ENCODE measurements at places on chromosomes 5 and 9.

DNA sequence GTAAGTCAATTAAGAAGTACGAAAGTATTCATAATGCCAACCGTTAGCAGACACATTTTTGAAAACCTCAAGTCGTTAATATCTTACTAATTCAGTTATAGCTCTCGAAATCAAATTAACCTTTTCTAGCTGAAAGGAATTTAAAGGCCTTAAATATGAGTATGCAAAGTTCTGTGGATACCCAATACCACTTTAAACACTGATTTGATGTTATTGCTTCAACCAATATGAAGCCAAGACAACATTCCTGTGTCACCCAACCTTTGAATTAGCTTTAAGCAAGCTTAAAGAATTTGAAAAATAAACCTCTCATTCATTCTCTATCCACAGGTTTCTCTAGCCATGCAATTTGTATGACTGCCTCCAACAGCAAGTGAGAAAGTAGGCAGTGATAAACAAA is 204.5 kb downstream of the MCTP1 start:
- DNase-seq = no peak

DNA sequence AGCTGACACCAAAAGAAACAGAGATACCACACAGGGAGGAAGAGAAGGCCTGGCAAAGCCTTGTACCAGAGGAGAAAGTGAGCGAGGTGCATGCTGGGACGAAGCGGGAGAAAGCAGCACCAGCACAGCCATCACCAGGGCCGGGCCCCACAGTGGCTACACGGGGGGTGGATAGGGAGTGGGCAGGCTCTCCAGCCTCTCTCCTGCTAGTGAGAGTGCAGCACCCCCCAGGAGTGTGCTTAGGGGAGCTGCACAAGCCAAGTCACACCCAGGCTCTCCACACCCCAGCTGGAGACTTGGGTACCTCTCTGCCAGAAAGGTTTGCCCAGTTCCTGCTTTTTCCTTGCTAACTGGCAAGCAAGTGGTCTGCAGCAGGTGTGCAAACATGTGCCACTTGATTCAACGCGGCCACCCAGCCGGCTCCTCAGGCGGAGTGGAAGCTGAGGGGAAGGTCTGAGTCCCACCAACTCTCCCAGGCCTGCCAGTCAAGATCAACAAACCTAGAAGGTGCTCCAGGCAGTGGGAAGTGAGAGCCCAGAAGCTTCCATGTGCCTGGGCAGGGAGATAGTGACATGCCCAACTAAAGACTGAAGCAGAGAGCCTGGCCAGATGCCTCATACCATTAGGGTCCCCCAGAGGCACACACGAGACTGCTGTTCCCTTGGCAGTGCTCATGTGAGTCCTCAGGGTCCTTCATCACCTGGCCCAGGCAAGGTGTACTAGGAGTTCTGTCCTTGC is 39.9 kb downstream of the BICD2 start:
- no peak for DNase-seq

GRCh38 chr5:164784230-164784629 is 1278.8 kb downstream of the MAT2B start:
- no peak for DNase-seq

- DNase-seq = no peak
These were observed 27.1 kb downstream of the GSN start for GRCh38 chr9:121294866-121295661.

DNA sequence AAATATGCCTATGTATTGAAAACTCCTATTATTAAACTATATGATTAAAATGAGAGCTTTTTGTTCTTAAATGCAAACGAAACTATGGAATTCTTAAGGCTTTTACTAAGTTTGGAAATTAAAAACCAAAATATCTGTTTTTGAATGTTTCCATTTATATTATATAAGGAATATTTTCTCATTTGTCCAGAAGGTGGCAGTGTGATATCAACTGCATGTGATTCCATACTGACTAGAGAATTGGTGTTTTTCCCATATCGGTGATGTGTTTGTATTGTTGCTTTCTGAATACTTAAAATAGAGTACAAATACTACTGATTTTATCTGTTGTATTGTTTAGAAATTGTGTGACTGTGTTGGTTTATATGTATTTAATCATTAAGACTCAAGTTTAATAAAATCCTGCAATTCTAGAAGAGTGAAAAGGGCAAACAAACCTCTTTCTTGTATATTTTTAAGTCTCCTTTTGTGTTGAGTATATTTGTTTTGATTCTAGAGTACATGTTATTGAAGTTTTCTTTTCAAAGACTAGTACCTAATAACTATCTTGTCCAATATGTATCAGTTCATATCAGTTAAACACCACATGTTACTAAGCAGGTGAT is 320.8 kb downstream of the CCDC171 start:
- DNase-seq = no peak

All from T1000 (cell line).